LHCN-M2 (cell line): ENCODE measurements at places on chromosomes 6 and 20. TPM values are rescaled to one million over a fixed set of nuclear protein-coding genes. Genes with fewer than 3 reads are reported as not detected.

Gene KCNB1
- 0.19 and 0.40 TPM in 2 replicates for total RNA-seq

Gene C6orf132
- total RNA-seq = 0.45 and 0.75 TPM in 2 replicates

Gene PPIL1
- 38.9 and 43.3 TPM in 2 replicates for total RNA-seq

Gene PLN
- total RNA-seq = not detected in 2 replicates

Gene ANGPT4
- not detected in 2 replicates for total RNA-seq

GRCh38 chr6:84521511-84521910 lies 242.9 kb downstream of the TBX18 start:
- DNase-seq = no peak

DNA sequence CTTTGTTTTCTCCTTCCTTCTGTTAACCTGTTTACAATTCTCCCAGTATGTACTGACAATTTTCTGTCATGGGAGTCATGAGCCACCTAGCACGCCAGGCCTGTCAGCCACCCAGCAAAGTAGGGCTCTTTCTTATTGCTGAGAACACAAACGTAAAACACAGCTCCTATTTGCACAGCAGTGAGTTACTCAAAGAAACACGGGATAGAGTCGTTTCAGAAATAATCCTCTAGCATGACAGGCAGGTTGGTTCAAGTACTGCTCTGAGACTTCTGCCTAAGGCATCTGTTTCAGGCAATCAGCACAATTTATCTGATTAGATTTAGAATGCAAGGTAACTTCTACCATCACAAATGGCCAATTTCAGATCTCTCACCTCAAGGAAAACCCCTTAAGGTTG lies 88.8 kb downstream of the CD24 start:
- no peak for DNase-seq

- no peak for DNase-seq
Observed at GRCh38 chr6:150713931-150714330, 114.2 kb downstream of the PLEKHG1 start.
